ENCODE measurements at places on chromosomes 7 and 10.

DNA sequence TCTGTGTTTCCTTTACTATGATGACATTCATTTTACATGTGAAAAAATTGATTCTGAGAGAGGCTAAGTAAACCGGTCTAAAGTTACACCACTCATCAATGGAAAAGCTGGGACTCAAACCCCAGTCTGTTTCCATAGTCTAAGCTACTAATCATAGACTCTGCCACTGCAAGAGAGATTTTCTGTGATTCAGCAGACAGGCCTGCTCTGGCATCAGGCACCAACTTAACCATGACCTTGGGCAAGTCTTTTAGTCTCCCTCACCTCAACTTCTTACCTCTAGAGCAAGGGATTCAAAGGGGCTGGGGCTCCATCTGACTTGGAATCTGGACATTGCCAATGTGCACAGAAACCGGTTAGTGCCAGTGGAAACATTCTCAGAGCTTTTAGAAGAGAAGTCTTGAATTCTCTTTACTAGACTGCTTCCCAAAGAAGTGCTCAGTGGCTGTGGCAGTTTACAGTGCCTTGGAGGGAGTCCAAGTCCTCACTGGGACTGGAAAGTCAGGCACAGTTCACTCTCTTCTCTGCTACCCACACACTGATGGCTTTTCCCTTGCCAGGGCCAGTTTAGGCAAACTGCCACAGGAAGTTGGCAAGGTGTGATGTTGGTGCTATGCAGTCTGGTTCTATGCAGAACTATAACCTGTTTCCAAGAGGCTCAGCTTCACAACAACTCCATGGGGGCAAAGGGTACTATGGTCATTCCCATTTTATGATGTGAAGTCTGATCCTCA is 4.5 kb upstream of the BLNK start:
- DNase-seq = no peak

DNA sequence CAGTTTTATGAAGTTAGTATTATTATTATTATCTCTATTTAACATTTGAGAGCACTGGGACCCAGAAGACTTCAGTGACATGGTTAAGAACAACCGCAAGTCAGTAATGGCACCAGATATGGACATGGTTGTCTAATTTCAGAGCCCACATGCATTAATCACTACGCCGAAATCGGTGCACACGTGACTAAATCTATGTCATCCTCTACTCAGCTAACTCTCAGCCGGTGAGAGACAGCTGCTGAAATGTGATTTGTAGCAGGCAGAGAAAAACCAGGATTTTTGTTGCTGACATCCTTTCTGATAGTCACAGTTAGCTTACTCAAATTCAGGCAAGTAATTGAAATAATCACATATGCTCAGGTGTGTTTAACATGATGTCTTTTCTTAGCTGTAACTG is 127.7 kb downstream of the SPAG6 start:
- no peak for DNase-seq

DNA sequence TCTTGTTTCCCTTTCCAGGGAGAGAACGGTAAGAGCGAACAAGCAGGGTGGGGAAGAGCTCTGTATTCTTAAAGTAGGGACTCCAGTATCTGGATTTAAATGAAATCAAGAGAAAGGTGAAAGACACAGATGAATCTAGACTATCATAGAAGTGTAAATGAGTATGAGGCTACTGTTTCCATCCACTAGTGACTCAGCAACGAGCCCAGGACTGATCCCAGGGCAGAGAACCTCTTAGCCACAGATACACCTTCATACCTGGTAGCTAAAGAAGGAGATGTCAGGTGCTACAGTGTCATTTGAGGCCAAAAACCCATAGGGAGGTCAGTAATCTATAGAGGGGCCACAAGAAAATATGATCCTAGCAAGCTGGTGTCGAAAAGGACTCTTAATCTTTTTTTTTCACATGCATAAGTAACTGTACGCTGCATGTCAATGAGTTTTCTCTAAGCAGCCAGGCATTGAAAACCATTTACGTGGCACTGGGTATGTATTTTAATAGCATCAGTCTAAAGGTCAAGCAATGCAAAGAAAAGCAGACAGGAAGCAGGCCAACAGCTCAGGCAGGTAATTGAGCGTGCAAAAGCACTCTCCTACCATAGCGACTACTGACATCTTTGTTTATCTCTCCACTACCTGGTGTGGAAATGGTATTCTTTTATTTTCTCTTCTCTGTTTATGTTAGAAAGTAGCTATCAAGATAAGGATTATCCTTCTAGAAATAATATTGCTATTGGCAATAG is 91.5 kb upstream of the EGR2 start:
- DNase-seq = no peak

GRCh38 chr10:71854031-71854430 is 3.0 kb upstream of the PSAP start:
- no peak for DNase-seq

GRCh38 chr10:31656851-31657433 is 271.7 kb downstream of the ARHGAP12 start:
- DNase-seq = no peak

- DNase-seq = no peak
Measured at GRCh38 chr7:70446448-70447143, 685.3 kb upstream of the GALNT17 start.

GRCh38 chr10:132631338-132631735 is 93.8 kb downstream of the INPP5A start:
- no peak for DNase-seq

DNA sequence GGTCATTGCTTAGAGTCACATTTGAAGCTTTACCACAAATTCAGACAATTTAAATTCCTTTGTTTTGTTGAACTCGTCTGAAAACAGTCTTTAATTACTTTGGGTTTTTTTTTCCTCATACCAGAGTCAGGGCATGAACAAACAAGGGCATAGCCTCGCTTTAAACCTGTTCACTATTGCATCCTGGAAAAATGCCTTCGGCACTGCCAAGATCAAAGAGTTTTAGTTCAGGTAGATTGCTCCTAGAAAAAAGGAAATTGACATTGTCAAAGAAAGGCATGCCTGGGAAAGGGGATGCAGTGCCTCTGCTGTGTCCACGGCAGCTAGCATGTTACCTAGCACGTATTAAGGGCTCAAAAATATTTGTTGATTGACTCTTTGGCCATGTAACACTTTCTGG is 235.1 kb downstream of the ARHGAP21 start:
- no peak for DNase-seq

- DNase-seq = no peak
Measured at GRCh38 chr10:108014145-108014901, 849.8 kb upstream of the SORCS1 start.

DNA sequence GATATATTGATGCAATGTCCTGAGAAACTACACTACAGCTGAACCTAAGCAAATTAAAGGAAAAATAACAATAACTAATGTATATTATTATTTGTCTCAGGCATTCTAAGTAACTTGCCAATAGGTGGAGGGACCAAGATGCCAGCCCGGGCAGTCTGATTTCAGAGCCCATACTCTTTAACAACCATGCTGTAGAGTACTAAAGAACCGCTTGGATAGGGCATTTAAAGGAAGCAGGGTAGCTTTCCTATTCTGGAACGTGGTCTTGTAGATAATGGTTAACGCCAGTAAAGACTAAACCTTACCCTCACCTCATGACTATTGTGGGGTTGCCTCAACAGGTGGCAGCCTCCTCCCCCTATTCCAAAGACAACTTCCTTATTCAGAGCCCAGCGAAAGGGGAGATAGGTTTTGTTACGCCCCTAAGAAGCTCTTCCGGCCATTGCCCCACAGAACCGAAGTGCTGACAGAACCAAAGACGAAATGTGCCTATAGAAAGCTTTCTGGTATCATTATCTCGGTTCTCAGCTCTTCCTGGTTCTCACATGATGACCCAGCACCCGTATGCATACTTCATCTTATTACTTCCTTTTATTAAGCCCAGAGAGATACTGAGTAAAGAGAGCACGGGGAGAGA is 707 bp upstream of the C1GALT1 start:
- DNase-seq = peak; percentile 79

DNA sequence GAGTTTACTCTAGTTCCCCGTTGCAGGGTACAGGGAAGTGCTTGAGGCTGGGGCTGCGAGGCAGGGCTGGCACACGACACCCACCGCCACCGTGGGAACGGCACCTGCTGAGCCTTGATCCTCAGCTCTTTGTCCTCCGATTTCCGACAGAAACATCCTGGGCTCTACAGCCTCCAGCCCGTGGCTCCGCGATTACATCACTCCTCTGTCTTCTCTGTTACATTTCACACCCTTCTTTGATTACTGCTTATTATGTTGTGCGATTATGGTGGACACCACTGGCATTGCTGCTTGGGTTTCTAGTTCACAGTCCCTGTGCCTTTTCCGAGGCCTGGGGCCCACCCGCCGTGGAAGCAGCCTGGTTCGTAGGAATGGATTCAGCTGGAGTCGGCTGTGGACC is 26.9 kb downstream of the FKBP6 start:
- DNase-seq = no peak

DNA sequence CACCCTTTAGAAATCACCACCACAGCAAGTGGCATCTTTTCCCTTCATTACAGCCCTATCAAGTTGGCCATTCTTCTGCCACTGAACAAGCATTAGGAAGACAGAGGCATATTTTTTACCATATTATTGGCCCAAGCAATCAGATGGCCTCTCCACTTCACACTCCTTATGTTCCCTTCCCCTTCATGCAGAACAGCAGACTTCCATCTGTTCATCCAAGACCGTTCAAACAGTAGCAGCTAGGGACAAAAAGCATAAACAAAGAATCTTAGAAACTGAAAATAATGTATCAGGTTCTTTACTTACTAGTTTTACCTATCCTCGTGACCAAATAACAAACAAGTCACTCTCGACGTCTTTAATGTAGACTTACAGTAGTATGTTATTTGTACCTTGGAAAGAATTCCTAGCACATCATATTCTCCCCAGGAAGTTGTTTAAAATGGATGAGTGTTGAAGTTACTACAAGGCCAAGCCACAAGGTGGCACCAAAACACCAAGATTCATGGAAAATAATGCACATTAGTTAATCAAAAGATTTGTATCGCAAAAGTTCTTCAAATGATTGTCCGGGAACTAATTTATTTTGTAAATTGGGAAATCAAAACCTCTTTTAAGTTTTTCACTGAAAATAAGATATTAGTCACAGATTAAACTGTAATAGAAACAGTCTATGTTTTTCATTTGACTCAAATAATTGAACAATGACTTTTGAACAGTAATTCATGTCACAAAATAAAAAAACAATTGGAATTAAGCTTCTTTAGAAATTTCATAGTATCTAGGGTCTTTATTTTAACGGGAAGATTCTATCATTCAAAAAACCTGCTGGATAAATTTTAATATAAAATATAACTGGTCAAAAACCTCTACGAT is 112.1 kb downstream of the VPS41 start:
- peak; percentile 39 for DNase-seq

DNA sequence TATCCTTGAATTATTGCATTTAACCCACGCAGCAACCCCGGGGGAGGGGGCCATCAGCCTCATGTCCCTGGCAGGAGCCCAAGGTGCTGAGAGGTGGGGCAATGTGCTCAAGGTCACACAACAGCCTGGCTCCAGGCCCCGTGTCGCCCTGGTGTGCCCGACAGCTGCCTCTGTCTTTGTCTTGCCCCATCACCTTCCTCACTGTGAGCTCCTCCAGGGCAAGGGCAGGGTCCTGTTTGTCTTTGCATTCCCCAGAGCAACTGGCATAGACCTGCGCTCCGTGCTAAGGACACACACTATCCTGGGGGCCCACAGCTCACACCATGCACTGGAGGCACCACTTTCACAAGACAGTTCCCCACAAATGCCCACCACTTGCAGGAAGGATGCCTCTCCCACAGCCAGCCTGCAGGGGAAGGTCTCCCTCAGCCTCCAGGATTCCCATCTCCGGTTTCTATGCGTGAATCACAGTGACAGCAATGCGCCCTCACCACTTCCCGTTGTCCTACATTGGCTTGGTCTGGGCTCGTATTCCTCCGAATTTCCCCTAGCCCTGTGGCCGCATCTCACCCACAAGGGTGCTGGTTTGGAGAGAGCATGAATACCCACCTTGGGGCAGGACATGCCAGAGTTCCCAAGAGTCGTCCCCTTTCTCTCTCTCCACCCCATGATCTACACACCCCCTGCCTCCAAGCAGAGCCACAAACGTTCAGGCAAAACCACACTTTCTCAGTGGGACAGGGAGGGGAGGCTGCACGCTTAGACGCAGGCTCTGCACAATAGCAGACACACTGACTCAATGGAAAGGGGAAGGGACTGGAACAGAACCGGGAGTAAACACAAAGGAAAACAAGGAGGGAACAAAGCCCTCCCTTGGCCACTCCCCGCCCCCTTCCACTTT is 10.3 kb downstream of the ITPRIP start:
- no peak for DNase-seq

- no peak for DNase-seq
Measured at GRCh38 chr10:61010863-61011262, 66.9 kb upstream of the RHOBTB1 start.

GRCh38 chr10:112789248-112789647 is 160.8 kb upstream of the TCF7L2 start:
- no peak for DNase-seq

DNA sequence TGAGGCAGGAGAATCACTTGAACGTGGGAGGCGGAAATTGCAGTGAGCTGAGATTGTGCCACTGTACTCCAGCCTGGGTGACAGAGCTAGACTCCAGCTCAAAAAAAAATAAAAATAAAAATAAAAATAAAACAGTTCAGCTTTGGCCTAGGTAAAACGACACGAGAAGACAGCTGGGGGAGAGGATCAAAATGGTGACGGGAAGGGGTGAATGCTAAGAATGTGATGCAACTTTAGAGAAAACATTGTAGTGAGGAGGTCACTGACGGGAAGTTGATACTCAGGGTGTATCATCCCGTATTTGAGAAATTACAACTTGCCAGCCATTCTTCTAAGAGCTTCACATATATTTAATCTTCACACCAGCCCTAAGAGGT is 1.1 kb downstream of the NDST2 start:
- no peak for DNase-seq

- DNase-seq = no peak
Measured at GRCh38 chr10:85858776-85859515, 507.6 kb downstream of the GRID1 start.

DNA sequence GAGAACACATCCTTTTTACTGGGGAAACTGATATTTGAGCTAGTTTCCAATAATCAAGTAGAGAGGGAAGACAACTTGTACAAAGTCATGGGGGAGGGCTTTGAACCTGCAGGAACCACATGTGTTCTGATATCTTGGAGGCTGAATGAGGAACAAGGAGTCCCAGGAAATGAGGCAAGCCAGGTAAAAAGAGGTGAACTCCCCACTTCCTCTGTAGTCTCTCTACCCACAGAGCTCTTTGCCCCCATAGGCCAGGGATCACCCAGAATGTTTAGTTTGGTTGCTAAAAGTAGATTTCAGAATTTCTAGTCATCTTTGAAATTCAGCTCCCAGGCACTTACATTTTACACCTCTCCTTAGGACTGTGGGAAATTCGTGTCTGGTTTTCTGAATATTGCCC is 276.4 kb downstream of the SFMBT2 start:
- no peak for DNase-seq
